ENCODE measurements at places on chromosomes 1 and 21. TPM values are rescaled to one million over a fixed set of nuclear protein-coding genes. Genes with fewer than 3 reads are reported as not detected.

- no peaks in the 10 kb centered on the region for H3K4me1 ChIP-seq
- H3K27me3 ChIP-seq: no peaks in the 10 kb centered on the region
- H3K27ac ChIP-seq: no peak overlapping the region
- H3K36me3 ChIP-seq: no peaks in the 10 kb centered on the region
- DNase-seq: no peak
These were observed 213.4 kb downstream of the USP25 start for GRCh38 chr21:15943009-15943666.

DNA sequence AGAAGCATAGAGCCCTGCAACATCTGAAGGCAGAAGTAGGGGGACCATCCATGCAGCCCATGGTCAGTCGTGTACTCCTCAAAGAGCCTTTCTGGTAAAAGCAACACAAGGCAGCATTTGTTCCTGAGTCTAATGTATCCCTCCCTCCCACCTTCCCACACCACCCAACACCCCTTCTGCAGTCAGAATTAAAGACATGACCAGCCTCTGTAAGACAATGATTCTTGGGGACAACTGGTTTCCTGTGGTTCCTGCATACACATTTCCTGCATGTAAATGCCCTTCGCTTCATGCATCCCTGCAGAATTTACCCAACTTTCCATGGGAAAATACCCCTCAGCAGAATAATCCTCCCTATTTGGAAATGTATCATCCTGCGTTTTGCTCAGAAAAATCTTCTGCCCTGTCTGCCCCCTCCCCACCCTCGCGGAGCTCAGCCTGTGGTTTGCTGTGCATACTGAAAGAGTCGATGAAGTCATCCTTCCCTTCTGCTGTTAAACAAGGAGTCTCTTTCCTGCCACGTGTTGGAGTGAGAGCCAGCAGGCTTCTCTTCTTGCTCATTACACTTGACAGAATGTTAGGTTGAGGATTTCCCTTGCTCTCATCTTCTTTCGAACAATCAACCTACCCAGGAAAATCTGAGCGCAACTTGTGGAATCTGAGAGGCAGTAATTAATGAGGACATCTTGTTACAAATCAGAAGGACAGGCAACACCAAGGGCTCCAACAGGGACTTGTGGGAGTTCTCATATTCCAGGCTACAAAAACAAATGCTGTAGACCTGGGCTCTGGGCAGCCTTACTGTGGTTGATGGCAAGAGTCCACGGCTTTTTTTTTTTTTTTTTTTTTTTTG, 4.7 kb downstream of the TNN start:
- DNase-seq: no peak
- H3K27me3 ChIP-seq: no peaks in the 10 kb centered on the region
- H3K4me3 ChIP-seq: no peak overlapping the region
- no peaks in the 10 kb centered on the region for H3K4me1 ChIP-seq
- no peak overlapping the region for H3K27ac ChIP-seq
- H3K36me3 ChIP-seq: no peaks in the 10 kb centered on the region

- no peaks in the 10 kb centered on the region for H3K36me3 ChIP-seq
- no peak overlapping the region for H3K4me3 ChIP-seq
- no peak overlapping the region for H3K27ac ChIP-seq
- no peak for DNase-seq
- H3K4me1 ChIP-seq: no peaks in the 10 kb centered on the region
These were observed 8.9 kb upstream of the COP1 start for GRCh38 chr1:176216031-176216430.

GRCh38 chr1:8903410-8903809, 24.9 kb upstream of the ENO1 start:
- H3K27me3 ChIP-seq: no peaks in the 10 kb centered on the region
- H3K4me1 ChIP-seq: no peaks in the 10 kb centered on the region
- no peak overlapping the region for H3K27ac ChIP-seq
- no peaks in the 10 kb centered on the region for H3K36me3 ChIP-seq
- no peak overlapping the region for H3K4me3 ChIP-seq

- no peaks in the 10 kb centered on the region for H3K27me3 ChIP-seq
- DNase-seq: no peak
- no peaks in the 10 kb centered on the region for H3K4me1 ChIP-seq
- no peaks in the 10 kb centered on the region for H3K36me3 ChIP-seq
- no peak overlapping the region for H3K4me3 ChIP-seq
These were observed 30.2 kb downstream of the PLA2G4A start for GRCh38 chr1:186858923-186859322.

DNA sequence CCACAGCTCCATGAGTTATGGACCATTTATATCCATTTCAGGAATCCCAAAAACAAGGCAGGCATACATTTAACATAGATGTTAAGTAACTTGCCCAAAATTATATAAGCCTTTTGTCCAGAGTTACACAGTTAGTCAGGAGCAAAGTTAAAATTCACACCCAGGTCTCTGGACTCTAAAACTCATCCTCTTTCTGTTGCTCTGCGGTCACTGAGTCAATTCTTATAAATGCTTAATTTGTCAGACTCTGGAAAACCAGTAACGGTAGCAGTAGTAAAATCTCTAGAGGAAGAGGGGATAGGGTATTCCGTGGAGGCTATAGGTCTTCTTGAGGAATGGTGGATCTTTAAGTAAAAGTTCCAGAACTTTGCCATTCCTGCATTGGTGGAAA, 223.6 kb upstream of the JUN start:
- no peaks in the 10 kb centered on the region for H3K36me3 ChIP-seq
- no peaks in the 10 kb centered on the region for H3K4me1 ChIP-seq
- no peak for DNase-seq
- no peak overlapping the region for H3K27ac ChIP-seq
- H3K4me3 ChIP-seq: no peak overlapping the region

DNA sequence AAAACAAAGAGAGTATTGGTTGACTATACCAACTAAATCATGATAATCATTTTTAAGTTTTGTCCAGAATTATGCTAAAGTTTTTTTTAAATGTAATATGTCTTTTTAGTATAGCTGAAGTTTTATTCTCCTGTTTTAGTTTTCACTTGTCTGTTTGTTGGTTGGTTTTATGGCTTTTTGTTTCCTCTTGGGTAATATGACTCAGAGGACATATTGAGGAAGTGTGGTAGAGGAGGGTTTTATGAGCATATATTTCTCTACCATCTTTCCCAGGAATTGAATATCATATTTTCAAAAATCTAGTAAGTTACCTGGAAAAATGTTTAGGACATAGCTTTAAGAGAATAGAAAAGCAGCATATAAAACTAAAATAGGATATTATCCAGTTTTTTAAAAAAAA, 68.6 kb upstream of the MCOLN3 start:
- peaks cover 5% of the 10 kb centered on the region for H3K4me1 ChIP-seq
- no peak for DNase-seq
- H3K36me3 ChIP-seq: no peaks in the 10 kb centered on the region
- H3K27me3 ChIP-seq: no peaks in the 10 kb centered on the region

GRCh38 chr1:19921310-19921709, 2.1 kb downstream of the PLA2G2E start:
- H3K36me3 ChIP-seq: no peaks in the 10 kb centered on the region
- no peak overlapping the region for H3K27ac ChIP-seq
- H3K4me1 ChIP-seq: no peaks in the 10 kb centered on the region
- no peaks in the 10 kb centered on the region for H3K27me3 ChIP-seq
- no peak for DNase-seq
- H3K4me3 ChIP-seq: no peak overlapping the region

GRCh38 chr21:31929548-31929947, 56.7 kb downstream of the HUNK start:
- no peak overlapping the region for H3K4me3 ChIP-seq
- DNase-seq: no peak
- H3K27me3 ChIP-seq: no peaks in the 10 kb centered on the region
- no peaks in the 10 kb centered on the region for H3K4me1 ChIP-seq
- no peaks in the 10 kb centered on the region for H3K36me3 ChIP-seq
- H3K27ac ChIP-seq: no peak overlapping the region

- no peak for DNase-seq
- H3K4me1 ChIP-seq: peaks cover 82% of the 10 kb centered on the region
- no peak overlapping the region for H3K4me3 ChIP-seq
- H3K27me3 ChIP-seq: no peaks in the 10 kb centered on the region
- no peaks in the 10 kb centered on the region for H3K36me3 ChIP-seq
These were observed 20.4 kb downstream of the KCNN3 start for GRCh38 chr1:154849645-154850131.

The PRSS38 gene
- not detected for total RNA-seq

The PRELP gene
- total RNA-seq: not detected

The OR2L8 gene
- total RNA-seq: not detected

The FMO1 gene
- total RNA-seq: not detected

The ACKR1 gene
- not detected for total RNA-seq
